Osteoblast (primary cell): ENCODE measurements at places on chromosomes 2 and 18.
A peak's percentile ranks its signal among the peaks of the same experiment; 100 is the strongest.

GRCh38 chr2:129726216-129726615 is 253.2 kb upstream of the RAB6C start:
- DNase-seq = no peak

GRCh38 chr18:68847219-68847837 is 49.4 kb downstream of the CCDC102B start:
- DNase-seq = no peak

DNA sequence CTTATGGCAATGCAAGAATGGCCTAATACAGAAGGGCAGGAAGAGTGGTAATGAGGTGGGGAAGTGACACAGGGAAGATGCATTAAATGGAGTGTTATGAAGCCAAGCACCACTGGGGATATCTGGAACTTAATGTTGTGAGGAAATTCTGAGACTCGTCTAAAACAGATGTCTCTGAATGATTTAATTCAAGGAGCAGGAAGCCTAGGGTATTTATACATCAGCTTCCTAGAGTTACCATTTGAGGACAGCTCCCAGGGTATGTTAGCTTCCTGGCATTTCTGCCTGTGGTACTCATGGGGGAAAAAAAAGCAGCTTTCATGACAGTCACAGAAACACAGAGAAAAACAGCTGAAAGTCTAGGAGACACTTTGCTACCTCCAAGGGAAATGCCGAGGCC is 989.5 kb downstream of the CBLN2 start:
- no peak for DNase-seq

GRCh38 chr2:120625865-120626560 is 109.7 kb upstream of the GLI2 start:
- peak; percentile 30 for DNase-seq

DNA sequence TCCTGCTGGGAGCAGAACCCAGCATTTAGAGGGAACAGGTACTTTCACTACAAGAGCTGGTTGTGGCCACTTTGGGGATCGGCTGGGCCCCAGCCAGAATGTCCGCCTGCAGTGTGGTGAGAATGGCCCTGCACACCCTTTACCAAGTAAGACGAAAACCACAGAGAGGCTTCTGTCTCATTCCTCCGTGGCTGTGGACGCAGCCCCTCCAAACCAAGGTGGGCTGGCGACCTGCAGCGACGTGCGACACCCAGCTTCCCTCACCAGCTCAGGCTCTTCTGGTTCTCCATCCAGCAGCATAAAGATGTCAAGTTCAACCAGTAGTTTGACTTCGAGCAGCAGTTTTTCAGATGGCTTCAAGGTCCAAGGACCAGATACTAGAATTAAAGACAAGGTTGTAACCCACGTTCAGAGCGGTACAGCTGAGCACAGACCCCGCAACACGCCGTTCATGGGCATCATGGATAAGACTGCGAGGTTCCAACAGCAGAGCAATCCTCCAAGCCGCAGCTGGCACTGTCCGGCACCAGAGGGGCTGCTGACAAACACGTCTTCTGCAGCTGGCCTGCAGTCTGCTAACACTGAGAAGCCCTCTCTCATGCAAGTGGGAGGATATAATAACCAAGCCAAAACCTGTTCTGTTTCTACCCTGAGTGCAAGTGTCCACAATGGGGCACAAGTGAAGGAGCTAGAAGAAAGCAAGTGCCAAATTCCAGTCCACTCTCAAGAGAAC is 56.2 kb downstream of the WDSUB1 start:
- DNase-seq = no peak

- no peak for DNase-seq
These were observed 140.6 kb downstream of the EPHA4 start for GRCh38 chr2:221431477-221431876.
